ENCODE measurements at places on chromosomes 1 and 21.

- no peak for DNase-seq
Observed at GRCh38 chr1:244329591-244330317, 122.0 kb downstream of the ADSS2 start.

- DNase-seq, result no peak
Observed at GRCh38 chr1:31697369-31697984, 6.3 kb downstream of the COL16A1 start.

DNA sequence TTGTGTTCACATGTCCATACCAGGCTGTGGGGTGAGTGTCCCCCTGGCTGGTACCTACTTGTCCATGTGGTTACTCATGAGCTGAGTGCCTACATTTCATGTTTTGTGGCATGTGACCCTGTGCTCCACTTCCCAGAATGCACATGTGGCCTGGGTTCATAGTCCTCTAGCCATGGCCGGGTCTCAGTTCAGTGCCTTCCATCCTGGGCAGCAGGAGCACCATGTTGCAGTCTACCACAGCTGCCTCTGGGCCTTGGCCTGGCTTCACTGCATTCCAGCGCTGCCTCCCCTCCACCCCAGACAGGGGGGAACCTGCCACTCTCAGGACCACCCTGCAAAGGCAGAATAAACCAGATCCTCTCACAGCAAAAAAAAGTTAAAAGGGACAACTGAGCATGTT is 5.5 kb downstream of the CEPT1 start:
- DNase-seq, result no peak

- DNase-seq, result peak; percentile 10
Observed at GRCh38 chr1:181396171-181396670, 87.1 kb upstream of the CACNA1E start.

GRCh38 chr1:12600335-12600734 is 17.7 kb downstream of the DHRS3 start:
- no peak for DNase-seq

GRCh38 chr1:75245239-75245638 is 111.1 kb downstream of the LHX8 start:
- DNase-seq, result no peak

DNA sequence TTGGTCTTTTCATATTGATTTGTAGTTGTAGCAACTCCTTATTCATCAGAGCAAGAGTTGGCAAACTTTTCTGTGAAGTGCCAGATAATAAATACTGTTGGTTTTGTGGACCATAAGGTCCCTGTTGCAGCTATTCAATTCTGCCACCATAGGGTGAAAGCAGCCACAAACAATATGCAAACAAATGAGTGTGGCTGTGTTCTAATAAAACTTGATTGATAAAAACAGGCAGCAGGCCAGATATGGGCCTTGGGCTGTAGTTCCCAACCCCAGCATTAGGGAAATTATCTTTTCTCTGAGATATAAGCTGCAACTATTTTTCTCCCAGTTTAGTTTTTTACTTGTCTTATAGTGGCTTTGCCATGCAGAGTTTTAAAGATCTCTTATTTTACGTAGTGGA is 469.2 kb downstream of the SMYD3 start:
- no peak for DNase-seq

DNA sequence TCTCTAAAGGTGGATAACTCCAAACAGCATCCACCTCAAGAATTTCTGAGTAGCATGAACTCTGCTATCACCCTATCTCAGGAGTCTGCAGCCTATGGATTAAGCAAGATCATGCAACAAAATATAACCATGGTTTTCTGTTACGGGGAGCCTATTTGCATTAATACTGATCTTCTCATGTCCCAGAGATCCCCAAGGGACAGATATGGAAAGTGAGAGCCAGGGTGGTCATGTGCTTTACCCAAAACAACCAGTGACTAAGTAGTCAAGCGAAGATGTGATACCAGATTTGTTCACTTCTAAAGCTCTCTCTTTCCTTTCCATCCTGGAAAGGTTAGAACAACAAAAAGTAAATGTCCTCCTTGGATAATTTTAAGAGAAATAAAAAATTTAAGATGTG is 125.1 kb downstream of the PRRX1 start:
- DNase-seq, result no peak

DNA sequence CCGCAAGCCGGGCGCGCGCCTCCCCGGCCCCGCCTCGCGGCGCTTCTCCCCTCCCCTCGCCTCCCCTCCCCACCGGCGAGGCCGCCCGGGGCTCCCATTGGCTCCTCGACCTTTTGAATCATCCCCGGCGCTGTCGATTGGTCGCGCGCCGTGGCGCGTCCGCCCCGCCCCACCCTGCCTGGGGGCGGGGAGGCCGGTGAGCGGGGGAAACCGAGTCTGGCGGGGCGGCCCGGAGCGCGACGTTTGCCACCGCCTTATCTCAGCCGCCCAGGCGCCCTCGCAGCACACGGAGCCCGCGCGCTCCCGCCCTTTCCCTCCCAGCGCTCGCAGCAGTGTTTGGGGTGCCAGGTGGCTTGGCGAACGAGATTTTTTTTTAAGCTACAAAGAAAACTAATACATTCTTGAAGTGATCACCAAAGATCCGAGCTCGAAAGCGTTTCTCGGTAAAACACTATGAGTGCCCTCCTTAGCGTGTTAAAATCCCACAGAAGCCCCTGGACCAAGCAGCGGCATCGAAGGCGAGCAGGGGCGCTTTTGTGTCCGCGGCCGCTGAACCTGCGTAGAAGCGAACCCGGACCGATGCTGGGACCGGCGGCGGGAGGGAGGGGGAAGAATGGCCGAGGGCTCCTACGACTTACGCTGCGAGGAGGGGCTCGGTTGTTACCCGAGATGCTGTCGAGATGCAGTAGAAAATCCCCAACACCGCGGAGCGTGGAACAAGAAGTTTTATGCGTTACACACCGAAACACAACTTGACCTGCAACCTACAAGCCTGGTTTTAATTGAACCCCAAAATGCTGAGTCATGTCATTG is 436 bp upstream of the LBR start:
- peak; percentile 84 for DNase-seq

GRCh38 chr1:153357076-153357852 is 390 bp upstream of the S100A9 start:
- DNase-seq, result no peak

GRCh38 chr1:19329611-19330010 is 17.5 kb downstream of the SLC66A1 start:
- no peak for DNase-seq

- DNase-seq, result no peak
Observed at GRCh38 chr1:28644494-28644893, 1.6 kb upstream of the TAF12 start.

Measured in stimulated activated CD4-positive, alpha-beta T cell treated with anti-CD3 and anti-CD28 coated beads, TNF-alpha, amount 100 ng/mL, for 1 hour (primary cell).